ENCODE measurements at places on chromosomes 6 and 20.

DNA sequence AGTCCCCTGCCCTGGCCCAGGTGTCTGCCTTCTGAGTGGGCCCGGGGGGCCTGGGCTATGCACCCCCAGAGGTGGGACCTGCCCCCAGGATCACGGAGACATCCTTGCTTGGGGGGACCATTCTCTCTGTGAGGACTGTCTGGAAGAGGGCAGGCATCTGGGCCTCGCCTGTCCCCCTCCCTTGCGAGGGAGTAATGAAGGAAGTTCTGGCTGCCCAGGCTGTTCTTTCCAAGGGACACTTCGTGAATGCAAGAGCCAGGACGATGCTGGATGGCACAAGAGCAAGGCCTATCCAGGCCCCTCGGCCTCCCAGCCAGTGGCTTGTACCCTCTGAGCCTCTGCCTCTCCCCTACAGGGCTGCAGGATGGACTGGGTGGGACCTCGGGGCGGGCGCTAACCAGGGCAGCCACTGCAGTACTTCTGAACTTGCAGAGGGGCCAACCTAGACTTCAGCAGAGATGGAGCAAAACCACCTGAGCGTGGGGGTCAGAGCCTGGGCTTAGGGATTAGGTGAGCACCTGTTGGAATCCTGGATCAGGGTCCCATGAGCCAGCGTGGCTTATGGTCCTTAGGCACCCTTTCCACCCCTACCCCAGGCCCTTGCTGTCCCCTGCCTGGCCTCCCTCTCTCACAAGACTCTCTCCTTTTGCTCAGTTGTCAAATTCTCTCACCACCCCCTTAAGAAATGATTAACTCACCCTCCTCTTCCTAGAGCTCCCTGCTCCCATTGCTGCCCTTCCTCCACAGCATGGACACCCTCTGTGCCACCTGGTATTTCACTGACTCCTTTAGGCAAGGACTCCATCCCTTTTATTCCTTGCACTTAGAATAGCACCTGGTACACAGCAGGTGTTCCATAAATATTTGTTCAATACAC lies 53.2 kb downstream of the CTCFL start:
- DNase-seq: peak; percentile 65

- peak; percentile 56 for DNase-seq
These were observed 95.0 kb downstream of the AK9 start for GRCh38 chr6:109595998-109596397.

GRCh38 chr6:33595001-33595846 lies 15.1 kb upstream of the BAK1 start:
- DNase-seq: peak; percentile 33

DNA sequence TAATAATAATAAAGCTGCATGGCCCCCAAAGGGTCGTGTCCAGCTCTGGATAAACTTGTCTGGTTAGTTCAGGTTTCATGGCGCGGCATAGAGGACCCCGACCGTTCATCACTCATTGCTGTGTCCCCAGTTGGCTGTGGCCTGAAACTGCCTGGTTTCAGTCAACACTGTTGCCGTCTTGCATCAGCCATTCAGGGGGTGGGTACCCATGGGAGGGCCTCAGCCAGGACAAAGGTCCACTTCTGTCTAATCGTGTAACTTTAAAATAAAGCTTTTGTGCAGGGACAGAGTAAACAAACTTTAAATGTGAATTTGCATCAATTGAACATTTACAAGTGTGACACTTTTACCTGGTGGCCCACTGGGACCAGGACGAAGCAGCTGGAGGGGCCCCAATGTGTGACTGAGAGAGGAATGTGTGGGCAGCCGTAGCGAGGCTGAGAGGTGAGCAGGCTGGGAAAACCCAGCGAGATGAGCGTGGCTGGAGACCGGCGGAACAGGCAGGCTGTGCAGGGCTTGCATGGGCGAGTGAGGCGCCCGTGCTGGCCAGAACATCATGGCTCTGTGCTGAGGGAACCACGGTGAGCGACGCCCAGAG lies 22.3 kb upstream of the UNC93A start:
- DNase-seq: no peak

- DNase-seq: no peak
These were observed 31.4 kb upstream of the BACH2 start for GRCh38 chr6:90328004-90328403.

- no peak for DNase-seq
These were observed 141.3 kb upstream of the CARMIL1 start for GRCh38 chr6:25137916-25138232.

DNA sequence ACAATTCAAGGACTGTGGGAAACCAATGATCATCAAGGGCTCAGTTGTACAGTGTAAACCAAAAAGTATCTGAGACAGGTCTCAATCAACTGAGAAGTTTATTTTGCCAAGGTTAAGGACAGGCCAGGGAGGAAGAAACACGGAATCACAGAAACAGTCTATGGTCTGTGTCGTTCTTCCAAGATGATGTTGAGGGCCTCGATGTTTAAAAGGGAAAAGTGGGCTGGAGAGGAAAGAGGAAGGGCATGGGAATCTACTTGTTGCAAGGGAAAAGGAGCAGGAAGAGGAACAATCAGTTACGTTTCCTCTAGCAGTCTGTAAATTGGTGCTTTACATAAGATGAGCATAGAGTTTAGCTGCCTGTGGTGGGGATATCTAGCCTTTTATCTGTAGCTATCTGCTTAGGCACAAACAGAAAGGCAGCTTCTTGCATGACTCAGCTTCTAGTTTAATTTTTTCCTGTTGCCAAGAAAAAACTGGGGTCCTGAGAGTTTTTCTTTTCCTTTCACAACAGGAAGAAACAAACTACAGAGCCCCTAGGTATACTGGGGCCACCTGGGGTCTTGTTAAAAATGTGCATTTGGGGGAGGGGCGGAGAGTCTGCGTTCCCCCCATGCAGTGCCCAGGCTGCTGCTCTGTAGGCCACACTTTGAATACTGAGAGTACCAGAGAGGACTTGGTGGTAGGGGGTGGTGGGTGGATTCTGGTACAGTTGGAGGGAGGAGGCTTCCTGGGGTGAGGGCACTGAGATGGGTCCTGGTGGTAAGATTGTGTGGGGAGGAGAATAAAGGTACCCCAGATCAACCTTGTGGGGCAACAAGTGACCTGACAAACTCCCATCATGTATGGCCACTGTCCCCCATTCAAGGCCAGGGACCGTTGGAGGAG lies 35.3 kb upstream of the EZR start:
- DNase-seq: no peak

GRCh38 chr20:5393218-5393870 lies 76.6 kb upstream of the PROKR2 start:
- no peak for DNase-seq

DNA sequence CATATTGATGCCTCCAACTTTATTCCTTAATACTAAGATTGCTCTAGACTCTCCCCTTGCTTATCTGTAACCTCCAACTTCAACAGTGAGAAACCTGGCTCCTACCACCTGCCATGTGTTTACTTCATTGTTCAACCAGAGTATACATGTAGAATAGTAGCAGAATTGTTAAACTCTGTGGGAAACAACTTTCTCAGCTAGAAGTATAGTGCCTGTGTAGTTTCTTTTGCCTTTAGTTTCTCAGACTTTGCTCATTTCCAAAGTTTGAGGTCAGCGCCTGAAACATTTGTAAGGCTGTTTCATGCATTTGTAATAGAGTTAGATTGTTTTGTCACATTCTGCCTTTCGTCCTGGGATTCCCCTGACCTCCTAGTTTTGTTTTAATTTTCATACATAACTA lies 34.9 kb upstream of the HECA start:
- DNase-seq: no peak

- DNase-seq: no peak
These were observed 6.3 kb downstream of the MAPK14 start for GRCh38 chr6:36033935-36034334.

- no peak for DNase-seq
These were observed 168.9 kb downstream of the CDK19 start for GRCh38 chr6:110646419-110646698.

GRCh38 chr6:2881423-2881822 lies 21.7 kb downstream of the SERPINB9 start:
- peak; percentile 65 for DNase-seq

DNA sequence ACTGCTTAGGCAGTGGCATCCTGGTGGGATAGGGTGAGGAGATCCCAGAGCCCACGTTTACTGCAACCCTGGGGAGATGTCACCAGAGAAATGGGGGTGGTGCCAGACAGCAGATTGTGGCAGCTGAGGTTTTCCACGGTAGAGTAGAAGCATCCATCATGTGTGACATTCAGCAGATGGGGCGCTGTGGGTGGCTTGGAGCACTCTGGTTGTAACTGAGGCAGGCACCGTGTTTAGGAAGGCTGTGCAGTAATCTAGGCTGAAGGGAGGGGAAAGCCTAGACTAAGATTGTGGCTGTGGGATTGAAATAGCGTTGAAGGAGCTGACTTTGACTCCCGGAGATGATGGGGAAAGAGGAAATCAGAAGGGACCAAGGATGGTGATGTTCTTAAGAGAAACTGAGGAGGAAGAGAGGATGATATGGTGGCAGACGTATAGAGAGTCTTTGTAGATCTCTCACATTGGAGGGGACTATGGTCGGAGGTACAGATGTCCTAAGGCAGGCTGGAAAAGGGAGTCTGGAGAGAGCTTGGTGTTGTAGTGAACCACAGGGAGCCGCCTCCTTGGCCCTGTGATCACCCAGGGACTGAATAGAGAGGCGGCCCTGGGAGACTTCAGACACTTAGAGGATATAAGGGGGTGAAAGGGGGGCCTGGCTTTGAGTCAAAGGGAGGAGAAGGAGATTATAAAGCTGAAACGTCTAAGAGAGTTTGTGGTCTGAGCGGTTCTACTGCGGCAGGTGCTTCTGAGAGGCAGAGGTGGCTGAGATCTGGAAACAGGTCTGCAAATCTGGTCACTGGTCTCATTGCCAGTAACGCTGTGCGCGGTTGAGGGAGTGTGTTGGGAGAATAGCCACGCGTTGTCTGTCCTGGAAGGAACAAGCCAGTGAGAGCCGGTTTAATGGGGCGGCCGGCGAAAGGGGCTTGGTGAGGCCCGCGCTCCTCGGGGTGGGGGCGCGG lies 792 bp upstream of the MICA start:
- DNase-seq: no peak

- peak; percentile 42 for DNase-seq
These were observed 158.2 kb upstream of the MCHR2 start for GRCh38 chr6:100152201-100152600.

DNA sequence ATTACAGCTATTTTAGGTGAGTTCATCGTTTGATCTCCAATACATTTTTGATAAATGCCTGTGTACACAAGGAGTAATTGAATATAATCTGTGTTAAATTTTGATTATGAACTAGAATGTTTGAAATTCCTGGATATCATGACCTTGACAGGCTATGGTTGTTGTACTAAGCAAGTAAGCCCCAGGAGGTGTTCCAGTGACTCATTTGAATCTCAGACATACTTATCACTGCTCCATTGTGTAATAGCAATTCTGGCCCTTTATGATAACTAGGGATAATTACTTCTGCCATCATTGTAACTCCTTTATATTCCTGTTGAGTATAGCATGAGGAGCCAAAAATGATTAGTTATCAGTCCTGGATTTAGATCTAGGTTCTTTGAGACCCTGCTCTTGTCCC lies 1424.6 kb upstream of the ADGRB3 start:
- no peak for DNase-seq

DNA sequence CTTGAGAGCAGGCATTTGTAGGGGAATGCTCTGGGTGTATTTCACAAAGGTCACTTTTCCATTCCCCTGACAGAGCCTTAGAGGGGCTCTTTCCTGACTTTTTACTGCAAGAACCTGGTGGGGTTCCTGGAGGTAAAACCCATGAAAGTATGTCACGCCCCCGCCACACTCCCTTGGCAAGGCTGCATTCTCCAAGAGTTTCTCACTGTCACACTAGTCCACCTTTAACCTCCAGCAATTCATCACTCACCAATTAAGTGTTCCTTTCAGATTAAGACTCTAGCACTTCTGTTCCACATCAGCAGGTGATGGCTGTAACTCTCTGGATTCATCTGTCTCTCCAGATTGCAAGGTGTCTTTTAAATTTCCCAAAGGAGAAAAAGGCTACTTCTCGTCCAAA lies 32.7 kb upstream of the NKX2-4 start:
- DNase-seq: no peak

DNA sequence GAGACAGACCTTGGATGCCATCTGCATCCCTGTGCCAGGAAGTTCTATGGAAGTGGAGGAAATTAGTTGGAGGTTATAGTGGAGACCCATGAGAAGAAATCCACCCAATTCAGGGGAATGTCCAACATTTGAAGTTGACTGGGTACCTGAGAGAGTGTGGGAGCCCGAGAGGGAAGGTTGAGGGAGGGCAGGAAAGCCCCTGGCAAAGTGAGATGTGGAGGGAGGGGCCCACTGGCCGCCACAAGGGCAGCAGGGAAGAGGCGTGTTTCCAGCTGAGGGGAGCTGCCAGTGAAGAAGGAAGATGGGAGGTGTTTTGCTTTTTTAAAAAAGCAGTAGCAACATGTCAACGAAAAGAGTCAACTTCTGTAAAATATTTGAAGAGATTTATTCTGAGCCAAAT lies 16.3 kb upstream of the SERPINB9 start:
- no peak for DNase-seq

DNA sequence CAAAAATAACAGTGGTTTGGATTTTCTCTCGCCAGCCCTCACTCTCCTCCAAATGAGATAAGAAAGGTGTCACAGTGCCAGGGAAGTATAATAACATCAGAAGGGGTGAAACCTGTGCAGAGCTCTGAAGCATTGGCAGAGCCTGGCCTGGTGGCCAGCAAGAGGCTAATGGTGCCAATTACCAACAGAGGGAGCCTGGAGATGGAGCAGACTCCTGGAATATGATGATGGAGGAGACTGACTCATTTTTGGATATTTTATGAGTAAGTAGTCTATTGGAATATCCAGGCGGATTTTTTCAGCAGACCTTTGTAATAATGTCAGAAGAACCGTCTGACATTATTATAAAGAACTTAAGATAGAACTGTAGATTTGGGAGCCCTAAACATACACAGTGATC lies 442.6 kb upstream of the MARCKS start:
- DNase-seq: no peak

GRCh38 chr6:117555882-117556498 lies 46.3 kb downstream of the GOPC start:
- peak; percentile 79 for DNase-seq

- no peak for DNase-seq
These were observed 1.4 kb upstream of the POU3F2 start for GRCh38 chr6:98833057-98833306.

- DNase-seq: no peak
These were observed 302.6 kb upstream of the NRSN1 start for GRCh38 chr6:23823421-23823820.

GRCh38 chr6:137661601-137662000 lies 167.4 kb upstream of the OLIG3 start:
- peak; percentile 78 for DNase-seq

- DNase-seq: no peak
These were observed 105.3 kb downstream of the PRDM13 start for GRCh38 chr6:99711925-99712324.

DNA sequence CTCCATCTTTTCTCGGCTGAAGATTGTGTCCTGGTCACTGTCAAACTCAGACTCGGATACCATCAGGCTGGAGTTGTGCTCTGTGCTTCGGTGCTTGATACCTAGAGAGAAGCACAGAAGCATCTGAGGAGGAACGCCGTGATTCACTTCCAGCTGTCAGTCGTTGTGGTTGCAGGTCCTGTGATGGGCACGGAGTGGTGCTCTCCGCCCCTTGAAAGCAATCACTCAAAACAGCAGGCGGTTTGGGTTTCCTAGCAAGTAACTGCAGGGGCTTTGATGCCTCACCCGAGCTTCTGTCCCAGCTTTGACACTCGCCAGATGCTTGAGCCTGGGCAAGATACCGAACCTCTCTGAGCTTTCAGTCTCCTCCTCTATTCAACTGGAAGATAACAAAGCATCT lies 52.5 kb downstream of the ALDH5A1 start:
- peak; percentile 75 for DNase-seq

GRCh38 chr6:150196942-150197745 lies 54.3 kb downstream of the PPP1R14C start:
- no peak for DNase-seq
